PC-3 (cell line): ENCODE measurements at places on chromosomes 16 and 17. TPM values are rescaled to one million over a fixed set of nuclear protein-coding genes. Genes with fewer than 3 reads are reported as not detected.

Gene AURKB
- total RNA-seq: 72.3 and 82.9 TPM in 2 replicates

Gene TEKT1
- total RNA-seq: not detected in 2 replicates

Gene SLC13A5
- total RNA-seq: not detected in 2 replicates

Gene PTX4
- 0.22 and 0.40 TPM in 2 replicates for total RNA-seq

Gene ATF7IP2
- 6.2 and 11.6 TPM in 2 replicates for total RNA-seq

Gene SULT1A4
- total RNA-seq: 0.40 and 8.3 TPM in 2 replicates

Gene PCTP
- total RNA-seq: 15.4 and 17.6 TPM in 2 replicates

Gene PRDM7
- total RNA-seq: not detected in 2 replicates

- H3K27me3 ChIP-seq: peaks cover under 1% of the 10 kb centered on the region; the same call in 1 of the 2 replicates
- no peak for DNase-seq
- no peaks in the 10 kb centered on the region for H3K36me3 ChIP-seq
Measured at GRCh38 chr17:49570540-49571242, 5.0 kb upstream of the NXPH3 start.

Gene HOXB4
- 0.22 and 0.58 TPM in 2 replicates for total RNA-seq

GRCh38 chr16:23114131-23114904 lies 34.9 kb downstream of the USP31 start:
- no peaks in the 10 kb centered on the region for H3K4me1 ChIP-seq
- H3K27ac ChIP-seq: no peak overlapping the region
- no peaks in the 10 kb centered on the region for H3K36me3 ChIP-seq

DNA sequence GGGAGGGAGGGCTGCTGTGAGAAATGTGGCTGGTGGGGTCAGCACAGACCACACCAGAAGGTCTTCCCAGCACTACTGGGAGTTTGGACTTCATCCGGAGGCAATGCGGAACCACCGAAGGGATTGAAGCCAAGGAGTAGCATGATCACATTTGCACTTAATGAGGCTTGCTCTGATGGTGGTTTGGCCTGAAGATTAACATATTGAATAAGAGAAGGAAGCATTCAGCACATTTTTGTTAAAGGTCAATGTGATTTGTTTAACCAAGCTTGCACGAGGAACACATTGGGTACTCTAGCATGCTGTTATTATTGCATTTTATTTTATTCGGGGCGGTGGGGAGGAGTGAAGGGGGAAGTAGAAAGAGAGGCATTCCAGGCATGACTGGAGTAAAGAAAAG lies 378.6 kb downstream of the UTP18 start:
- H3K4me1 ChIP-seq: peaks cover 22% of the 10 kb centered on the region
- no peak overlapping the region for H3K27ac ChIP-seq
- H3K36me3 ChIP-seq: no peaks in the 10 kb centered on the region
- no peak for DNase-seq
- no peaks in the 10 kb centered on the region for H3K27me3 ChIP-seq

DNA sequence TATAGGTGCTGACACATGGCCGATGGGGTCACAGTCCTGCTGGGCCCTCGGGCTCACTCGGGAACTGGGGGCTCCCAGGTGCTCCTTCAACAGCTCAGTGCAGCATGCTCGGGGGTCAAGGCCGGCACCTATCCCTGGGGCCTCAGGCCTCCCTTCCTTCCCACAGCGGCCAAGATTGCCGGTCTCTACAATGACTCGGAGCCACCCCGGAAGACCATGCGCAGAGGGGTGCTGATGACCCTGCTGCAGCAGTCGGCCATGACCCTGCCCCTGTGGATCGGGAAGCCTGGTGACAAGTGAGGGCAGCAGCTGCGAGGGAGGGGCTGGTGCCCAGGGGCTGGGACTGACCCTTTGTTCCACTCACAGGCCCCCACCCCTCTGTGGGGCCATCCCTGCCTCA lies 6.9 kb downstream of the SULT1A2 start:
- H3K36me3 ChIP-seq: no peaks in the 10 kb centered on the region
- H3K27ac ChIP-seq: no peak overlapping the region
- no peak overlapping the region for H3K4me3 ChIP-seq
- DNase-seq: no peak
- no peaks in the 10 kb centered on the region for H3K27me3 ChIP-seq
- H3K4me1 ChIP-seq: peaks cover 10% of the 10 kb centered on the region

DNA sequence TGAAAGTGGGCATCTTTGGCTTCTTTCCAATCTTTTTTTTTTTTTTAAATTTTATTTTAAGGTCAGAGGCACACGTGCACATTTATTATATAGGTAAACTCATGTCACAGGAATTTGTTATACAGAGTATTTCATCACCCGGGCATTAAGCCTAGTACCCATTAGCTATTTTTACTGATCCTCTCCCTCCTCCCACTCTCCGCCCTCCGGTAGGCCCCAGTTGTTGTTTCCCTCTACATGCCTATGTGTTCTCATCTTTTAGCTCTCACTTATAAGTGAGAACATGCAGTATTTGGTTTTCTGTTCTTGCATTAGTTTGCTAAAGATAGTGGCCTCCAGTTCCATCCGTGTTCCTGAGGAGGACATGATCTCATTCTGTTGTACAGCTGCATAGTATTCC lies 108.5 kb downstream of the CYB561 start:
- H3K27me3 ChIP-seq: no peaks in the 10 kb centered on the region
- peaks cover 5% of the 10 kb centered on the region; the same call in 1 of the 2 replicates for H3K36me3 ChIP-seq
- H3K4me3 ChIP-seq: no peak overlapping the region
- no peak overlapping the region for H3K27ac ChIP-seq
- H3K4me1 ChIP-seq: peaks cover 19% of the 10 kb centered on the region

Gene C1QTNF8
- total RNA-seq: not detected in 2 replicates
